ENCODE measurements at places on chromosomes 6 and 20.

DNA sequence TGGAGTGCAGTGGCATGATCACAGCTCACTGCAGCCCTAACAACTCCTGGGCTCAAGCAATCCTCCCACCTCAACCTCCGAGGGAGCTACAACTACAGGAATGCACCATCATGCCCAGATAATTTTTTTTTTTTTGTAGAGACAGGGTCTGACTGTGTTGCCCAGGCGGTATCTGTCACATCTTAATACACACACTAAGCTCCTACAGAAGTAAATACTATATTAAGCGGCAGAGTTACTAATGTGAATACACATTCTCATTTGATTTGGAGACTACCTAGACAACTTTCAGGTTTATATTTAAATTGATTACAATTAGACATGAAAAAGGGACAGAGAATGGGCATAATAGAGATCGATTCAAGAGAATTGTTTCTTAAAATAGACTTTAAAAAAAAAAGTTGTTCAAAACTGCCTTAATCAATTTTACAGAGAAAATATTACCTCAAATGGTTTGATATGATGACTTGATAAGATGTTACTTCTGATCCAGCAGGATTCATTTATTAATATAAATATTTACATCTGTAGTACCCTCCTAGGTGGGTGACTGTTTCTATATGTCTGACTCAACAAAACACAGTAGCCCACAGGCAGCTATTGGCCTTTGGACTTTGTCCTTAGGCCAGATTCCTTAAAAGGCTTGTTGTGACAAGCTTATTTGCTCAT, 7.1 kb upstream of the LOC128125822 start:
- no peak for DNase-seq

DNA sequence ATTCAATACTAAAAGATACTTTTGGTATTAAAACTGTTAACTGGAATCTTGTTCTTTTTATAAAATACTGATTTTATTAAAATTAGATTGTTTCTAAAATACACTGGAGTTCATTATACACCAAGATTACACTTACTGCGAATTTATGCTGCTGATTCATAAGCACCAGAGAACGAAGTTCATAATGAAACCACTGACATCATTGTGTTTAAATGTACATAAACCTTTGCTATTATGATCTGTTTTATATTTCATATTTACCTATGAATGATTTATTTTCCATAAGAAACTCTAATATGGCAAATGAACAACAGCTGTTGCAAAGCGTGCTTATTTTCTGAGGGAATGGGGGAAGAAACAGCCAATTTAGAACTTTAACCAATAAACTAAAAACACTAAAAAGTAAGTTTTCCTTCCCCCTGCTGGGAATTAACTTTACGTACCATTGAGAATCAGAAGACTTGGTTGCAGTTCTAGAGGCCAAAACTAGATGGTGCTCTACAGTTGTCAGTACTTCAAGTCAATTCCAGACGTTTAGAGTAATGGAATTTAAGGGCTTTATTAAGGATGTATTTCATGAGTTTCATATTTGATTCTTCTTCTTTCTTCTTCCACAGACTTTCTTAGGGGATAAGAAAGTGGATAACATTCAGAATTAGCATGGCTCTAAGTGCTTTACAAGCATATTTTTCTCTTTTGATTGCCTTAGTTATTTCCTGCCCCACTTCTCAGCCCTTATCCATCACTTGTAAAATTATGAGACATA, 30.8 kb upstream of the COL19A1 start:
- no peak for DNase-seq

DNA sequence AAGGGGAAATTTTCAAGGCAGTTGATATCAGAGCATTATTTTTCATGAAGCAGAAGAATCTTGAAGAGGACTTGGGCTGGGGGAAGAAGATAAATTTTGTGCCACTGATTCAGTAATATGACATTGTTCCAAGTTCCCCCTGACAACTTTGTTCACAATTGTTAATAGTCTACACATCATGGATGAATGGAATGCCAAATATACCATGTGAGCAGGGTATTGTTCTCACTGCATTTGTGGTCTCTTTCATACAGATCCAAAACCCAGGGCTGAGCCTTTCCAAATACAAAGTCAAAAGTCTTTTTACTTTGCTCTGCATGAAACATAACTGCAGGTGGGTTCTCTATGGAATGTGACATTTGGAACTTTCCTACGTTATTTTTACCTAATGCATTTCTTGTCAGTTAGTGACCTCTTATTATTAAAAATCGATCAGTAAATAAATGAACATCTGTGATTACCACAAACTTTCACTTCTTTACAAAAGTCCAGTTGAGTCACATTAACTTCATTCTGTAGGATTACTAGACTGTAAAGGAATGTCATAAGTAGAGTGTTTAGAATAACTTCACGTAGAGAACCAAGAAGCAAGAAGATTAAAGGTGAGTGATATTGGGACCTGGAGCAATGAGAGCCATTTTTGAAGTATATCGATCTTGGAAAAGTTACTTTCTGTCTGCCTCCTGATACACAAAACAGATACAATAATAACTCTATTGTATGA, 100.9 kb downstream of the RCAN2 start:
- no peak for DNase-seq

GRCh38 chr6:139538366-139538765, 163.9 kb upstream of the CITED2 start:
- no peak for DNase-seq

DNA sequence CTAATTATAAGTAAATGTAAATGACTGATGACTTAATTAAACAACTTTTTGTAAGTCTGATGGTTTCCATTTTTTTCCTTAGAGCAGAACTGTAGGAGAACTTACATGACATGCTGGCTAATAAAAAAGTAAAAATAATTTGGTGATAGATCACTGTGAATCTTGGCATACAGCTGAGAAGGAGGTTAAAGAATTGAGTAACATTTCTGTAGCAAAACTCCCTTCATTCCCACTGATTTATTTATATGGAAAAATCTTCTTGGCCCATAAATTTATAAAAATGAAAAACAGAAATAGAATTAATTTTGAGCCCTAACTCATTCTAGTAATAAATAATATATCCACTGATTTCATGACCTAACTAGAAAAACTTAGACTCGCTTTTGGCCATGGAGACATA, 48.1 kb downstream of the SLC22A3 start:
- DNase-seq: no peak
